Naive thymus-derived CD8-positive, alpha-beta T cell (primary cell): ENCODE measurements at places on chromosomes 12 and 14. TPM values are rescaled to one million over a fixed set of nuclear protein-coding genes. Genes with fewer than 3 reads are reported as not detected.

DNA sequence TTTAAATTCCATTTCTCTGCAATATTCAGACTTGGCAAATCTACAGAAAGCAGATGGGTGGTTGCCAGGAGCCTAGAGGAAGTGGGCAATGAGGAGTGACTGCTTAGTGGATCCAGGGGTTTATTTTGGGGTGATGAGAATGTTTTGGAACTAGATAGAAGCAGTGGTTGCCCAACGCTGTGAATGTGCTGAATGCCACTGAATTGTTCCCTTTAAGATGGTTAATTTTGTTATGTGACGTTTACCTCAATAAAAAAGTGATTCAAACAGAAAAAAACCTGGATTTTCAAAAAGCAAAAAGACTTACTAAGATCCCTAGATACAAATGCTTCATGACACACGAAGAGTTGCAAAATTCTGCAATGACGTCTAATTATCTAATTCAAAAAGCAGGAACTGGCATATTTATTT, 34.2 kb downstream of the DAO start:
- no peak for DNase-seq

DNA sequence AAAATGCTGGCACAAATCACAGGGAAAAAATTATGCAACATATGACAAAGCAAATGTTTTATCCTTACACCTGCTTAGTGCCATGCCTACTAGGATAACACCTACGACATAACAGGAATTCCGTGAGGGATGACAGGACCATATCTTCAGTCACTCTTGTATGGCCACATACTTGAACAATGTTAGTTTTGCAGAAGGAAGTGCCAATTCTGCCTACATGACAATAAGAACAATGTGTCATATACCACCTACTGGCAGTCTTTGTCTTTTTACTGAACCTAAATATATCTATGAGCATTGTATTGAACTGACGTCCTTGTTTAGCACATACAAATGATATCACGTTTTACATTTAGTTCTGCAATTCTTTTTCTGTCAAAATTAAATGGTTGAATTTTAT, 234.0 kb downstream of the ADAMTS20 start:
- DNase-seq, result no peak

GRCh38 chr12:85179680-85180270, 100.2 kb upstream of the ALX1 start:
- no peak for DNase-seq

DNA sequence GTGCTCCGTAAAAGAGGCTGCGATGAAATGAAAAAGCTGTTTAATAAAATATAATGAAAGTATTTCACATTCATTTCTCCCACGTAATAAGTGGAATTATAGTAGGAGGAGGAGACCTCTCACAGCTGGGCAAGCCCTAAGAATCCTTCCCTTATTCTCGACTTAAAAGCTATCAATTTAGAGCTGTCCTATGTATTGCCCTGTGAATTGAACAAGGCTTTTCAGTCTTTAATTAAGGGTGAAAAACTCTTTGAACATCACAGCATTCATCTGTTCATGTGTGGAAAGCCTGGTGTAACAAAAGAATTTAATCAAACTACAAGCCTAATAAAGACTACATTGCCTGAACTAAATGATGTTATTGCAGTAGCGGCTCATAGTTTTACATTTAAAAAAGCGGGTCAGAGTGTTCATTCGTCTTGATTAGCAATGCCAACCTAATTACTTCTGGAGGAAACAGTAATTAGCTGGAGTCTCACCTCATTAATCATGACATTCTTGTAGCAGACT, 142.0 kb downstream of the ETNK1 start:
- no peak for DNase-seq

DNA sequence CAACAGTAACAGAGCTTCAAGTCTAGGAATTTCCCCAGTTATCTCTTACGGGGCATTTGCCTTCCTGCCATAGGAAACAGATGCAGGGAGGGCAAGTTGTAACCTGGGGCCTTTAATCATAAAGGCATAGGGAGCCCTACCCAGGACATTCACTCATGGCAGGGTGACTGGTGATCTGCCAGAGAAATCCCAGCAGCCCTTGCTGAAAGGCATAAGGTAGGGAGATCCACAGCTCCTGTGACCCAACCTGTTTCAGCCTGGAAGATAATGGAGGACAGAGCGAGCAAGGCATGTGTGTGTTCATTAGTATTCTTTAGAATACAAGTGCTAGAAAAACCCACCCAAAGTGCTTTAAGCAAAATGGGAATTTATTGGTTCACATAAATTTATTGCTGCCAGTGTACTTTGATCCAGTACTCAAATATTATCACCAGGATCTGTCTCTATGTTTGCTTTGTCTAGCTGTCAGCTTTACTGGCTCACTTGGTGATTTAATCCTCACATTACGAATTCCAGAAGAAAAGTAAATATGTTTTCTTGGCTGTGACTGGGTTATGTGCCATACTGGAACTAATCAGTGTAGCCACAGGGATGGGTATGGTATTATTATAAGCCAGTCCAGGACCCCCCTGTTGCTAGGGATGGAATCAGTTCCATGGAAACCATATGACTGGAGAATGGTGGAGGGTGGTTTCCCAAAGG, 21.1 kb upstream of the AKAP6 start:
- no peak for DNase-seq

- no peak for DNase-seq
Observed at GRCh38 chr12:6029401-6029800, 84.3 kb upstream of the ANO2 start.

DNA sequence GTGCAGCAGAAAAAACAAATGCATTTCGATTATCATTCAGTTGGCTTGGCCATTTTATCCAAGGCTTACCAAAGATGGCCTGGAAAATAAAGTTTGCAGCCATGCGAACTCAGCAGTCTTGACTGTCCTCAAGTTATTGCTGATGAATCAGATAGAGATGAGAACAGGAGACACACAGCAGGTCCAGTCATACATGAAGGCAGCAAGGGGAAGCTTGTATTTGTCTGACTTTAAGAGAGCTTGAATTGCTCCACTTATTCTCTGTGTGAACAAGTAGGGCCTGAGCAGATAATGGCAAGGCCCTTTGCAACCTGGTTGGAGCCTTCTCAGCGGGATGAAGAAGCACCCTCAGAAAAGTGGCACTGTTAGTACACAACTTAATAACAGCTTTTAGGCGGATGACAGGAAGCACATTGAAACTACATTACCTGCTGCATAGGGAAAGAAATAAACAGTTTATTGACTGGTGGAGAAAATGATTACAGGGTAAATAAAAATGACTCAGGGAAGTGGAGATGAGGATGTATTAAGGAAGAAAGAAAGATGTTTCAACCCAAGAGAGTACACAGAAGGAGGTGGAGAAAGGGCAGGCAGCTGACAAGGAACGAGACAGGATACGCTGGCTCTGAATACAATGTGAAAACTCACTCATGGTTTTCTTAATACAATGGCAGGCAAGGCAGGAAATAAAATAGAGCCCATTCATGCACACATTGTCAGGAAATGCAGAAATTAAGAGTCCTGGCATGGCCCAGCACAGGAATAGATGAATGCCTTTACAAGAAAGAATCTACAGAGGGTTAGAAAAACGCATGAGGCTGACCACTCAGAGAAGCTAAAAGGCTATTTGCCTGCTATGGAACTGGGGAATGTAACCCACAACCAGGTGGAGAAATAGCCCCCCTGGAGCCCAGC, 128.4 kb downstream of the GALC start:
- no peak for DNase-seq

- DNase-seq, result no peak
Observed at GRCh38 chr12:5318874-5319273, 113.0 kb upstream of the NTF3 start.

DNA sequence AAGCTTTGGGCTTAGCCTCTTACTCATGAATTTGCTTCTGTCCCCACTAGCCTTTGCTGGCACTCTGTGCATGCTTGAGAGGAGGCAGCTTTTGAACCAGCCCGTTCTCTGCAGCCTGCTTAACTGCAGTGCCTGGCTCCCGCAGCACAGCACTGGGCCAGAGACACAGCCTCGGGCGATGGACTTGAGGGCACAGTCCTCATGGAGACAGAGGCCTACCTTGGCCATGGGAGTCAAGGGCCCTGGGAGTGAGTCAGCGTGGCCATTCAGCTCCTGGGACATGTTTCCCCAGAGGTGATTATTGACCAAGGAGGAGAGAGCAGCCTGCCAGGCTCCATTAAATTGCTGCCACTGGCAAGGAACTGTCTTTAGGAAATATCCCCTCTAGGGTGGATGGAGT, 93.5 kb downstream of the SMOC1 start:
- no peak for DNase-seq

DNA sequence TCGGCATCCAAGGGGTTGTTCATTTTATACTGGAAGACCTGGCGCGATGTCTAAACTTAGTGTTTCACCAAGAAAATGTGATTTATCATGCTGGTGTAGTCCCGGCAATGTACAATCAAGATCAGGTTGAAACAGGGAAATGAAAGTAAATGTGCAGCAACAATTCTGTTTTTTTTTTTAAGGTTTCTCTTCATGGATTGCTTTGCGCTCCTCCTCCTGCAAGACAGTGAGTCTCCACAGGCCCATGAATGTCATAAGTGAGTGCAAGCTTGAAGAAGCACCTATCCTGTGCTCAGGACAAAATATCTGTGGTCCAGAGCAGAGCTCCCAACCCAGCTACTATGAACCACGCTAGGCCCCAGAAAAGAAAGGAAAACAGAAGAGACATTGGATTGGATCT, 143.4 kb downstream of the KCNK10 start:
- no peak for DNase-seq

DNA sequence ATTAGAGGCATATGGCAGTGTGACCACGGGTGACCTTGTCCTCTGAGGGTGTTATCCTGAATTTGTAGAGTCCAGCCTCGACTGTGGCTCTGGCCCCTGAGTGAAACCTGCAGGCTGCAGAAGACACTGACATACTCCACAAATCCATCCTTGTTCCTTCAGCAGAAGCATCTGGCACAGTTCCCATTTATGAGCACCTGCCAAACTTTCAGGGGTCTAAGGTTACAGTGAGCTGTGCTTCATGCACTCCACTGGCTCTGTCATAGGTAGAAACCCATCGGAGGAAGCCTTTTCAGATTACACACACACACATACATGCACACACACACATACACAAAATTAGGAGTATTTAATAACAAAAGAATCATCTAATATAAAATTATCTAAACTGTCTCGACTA, 13.6 kb upstream of the NUAK1 start:
- DNase-seq, result no peak

GRCh38 chr12:131386781-131387180, 324.1 kb upstream of the SFSWAP start:
- DNase-seq, result no peak

DNA sequence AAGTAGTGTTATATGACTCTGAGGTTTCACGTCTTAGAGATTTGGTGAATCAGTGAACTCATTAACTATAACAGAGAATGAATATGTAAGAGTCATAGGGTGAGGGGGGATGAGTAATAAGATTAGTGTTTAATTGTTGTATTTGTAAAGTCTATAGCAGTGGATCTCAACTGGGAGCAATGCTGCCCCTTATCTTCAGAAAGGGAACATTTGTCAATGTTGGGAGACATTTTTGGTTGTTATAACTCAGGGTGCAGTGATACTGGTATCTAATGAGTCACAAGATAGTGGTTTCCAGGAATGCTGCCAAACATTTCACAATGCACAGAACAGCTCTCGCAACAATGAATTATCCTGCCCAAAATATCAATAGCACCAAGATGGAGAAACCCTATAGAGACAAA, 1193.7 kb downstream of the GALC start:
- no peak for DNase-seq

GRCh38 chr12:15899282-15899870, 11.8 kb upstream of the DERA start:
- DNase-seq, result no peak

DNA sequence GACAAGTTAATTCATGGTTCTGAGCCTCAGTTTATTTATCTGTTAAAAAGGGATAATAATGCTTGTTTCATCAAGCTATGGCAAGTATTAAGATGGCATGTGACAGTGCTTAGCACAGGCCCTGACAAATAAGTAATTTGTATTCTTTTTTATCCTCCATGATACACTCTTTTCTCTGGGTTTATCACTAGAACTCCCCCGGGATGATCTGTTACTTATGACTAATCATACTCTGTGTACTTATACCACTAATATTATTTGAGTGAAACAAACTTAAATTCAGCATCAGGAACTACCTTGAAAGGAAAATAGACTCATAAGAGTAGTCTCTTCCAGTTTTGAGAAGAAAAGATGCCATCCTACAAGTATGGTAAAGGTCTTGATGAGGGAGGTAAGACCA, 283.8 kb downstream of the PAWR start:
- DNase-seq, result no peak

GRCh38 chr12:94710933-94711332, 60.6 kb upstream of the TMCC3 start:
- no peak for DNase-seq

DNA sequence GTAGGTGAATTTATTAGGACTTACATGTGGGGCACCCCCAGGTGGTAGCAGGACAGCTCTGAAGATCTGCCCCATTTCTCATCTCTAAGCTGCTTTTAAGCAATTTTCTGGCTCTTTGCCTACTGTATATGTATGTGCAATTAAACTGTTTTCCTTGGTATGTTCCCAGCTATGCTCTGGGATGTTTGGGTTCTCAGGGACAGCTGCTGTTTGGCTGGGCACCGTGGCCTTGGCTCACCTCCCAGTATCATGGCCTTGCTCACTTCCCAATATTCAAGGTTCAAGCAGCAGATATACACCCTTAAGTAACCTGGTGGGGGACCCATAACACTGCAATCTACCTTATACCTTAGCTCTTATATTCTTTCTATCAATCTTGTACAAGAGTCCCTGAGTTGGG, 53.7 kb upstream of the KITLG start:
- no peak for DNase-seq

DNA sequence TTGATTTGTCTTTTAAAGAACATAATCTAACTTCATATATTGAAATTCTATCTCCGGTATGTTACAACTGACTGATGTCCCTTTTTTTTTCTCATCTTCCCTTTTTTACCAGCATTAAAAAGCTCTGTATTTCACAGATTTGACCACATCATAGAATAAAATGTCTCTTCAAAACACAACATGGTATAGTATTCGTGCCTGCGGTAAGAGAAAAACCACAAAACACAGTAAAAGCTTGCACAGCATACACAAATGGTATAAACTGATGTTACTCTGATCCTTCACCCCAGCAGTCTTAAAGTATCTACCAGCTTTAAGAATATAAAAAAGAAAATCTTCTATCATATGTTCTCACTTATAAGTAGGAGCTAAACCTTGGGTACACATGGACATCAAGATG, 83.4 kb downstream of the HECTD1 start:
- DNase-seq, result no peak

DNA sequence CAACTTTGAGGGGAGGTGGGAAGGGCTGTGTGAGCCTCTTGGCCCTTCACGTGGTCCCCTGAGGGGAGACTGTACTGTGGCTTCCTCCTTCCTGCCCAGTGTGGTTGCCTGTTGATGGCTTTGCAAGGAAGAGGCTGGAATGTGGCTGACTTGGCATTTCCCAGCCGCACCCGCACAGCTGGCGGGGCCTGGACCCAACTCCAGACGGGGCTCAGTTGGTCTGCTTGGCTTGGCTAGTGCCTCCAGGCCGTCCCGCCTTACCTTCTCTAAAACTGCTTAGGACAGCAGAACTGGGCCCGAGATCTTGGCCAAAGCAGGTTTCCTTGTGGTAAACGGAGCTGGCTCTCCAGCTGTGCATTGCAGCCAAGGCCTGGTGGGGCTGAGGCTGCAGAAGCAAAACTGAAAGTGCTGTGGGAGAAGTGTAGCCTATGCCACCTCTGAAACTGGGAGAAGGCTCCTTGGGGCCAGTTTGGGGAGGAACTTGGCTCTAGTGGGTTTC, 139.5 kb downstream of the SMOC1 start:
- DNase-seq, result no peak

Gene PLEKHG7
- not detected for polyA plus RNA-seq

Gene TXNRD1
- 29.6 TPM for polyA plus RNA-seq

Gene OTOGL
- not detected for polyA plus RNA-seq

Gene TARBP2
- polyA plus RNA-seq, result 27.9 TPM

Gene NDRG2
- 32.7 TPM for polyA plus RNA-seq

Gene GPR135
- 0.16 TPM for polyA plus RNA-seq

Gene SLC39A2
- not detected for polyA plus RNA-seq

Gene MYF6
- polyA plus RNA-seq, result not detected
